ENCODE measurements at places on chromosomes 1 and 21.

DNA sequence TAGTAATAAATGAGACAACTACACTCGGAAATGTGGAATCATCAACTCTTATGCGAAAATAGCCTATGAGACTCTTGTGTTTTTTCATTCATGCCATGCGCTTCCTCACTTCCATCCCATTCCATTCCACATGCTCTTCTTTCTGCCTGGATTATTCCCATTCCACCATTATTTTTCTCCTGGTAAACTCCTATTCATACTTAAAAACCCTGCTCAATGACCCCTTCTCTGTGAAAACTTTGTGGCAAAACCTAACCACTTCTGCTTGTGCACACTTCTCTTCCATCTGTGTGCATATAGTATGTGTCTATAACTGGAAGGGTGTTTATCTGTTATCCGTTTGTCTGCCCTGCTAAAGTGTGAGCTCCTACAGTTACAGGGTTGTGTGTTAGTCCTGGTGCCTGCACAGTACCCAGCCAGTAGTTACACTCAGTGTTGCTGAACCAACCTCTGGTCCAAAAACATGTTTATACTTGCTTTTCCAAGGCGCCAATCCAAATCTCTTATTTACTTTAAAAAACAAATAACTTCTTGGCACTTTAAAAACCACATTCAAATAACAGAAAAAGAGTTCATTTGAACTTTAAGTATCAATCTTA lies 10.7 kb downstream of the EPHX1 start:
- DNase-seq = no peak

GRCh38 chr1:162265983-162266382 lies 110.7 kb downstream of the SPATA46 start:
- no peak for DNase-seq

DNA sequence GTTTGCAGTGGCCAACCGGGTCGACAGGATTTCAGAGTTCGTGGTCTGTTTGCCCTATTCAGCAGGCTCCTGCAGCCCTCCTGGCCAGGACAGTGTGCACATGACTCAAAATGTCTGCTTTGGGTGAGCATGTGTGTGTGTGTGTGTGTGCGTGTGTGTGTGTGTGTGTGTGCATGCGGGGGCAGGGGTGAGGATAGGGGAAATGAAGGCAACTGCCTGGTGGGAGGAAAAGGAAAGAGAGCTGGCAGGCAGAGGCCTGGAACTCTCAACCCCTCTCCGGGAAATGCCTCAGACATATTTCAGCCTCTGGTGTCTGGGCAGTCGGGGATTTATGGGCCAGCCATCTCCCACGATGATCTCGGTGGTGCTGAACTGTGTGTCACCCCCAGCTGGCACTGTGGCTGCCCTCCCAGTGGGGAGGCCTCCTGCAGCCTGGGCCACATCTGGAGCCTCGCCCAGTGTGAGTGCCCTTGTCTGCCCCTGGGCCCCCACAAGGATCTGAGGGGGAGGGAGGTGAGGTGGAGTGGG lies 15.2 kb downstream of the CDCP2 start:
- peak; percentile 69 for DNase-seq

DNA sequence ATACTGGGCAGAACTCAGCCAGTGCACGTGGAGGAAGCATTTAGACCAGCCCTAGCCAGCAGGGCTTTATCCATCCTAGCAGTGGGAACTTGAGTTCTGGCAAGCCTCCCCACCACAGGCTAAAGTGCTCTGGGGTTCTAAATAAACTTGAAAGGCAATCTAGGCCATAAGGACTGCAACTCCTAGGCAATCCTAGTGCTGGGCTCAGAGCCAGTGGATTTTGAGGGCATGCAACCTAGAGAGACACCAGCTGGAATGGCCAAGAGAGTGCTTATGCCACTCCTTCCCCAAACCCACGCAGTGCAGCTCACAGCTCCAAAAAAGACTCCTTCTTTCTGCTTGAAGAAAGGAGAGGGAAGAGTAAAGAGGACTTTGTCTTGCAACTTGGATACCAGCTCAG lies 70.5 kb upstream of the APOBEC4 start:
- no peak for DNase-seq

GRCh38 chr1:39852214-39852791 lies 31.0 kb downstream of the TRIT1 start:
- no peak for DNase-seq

DNA sequence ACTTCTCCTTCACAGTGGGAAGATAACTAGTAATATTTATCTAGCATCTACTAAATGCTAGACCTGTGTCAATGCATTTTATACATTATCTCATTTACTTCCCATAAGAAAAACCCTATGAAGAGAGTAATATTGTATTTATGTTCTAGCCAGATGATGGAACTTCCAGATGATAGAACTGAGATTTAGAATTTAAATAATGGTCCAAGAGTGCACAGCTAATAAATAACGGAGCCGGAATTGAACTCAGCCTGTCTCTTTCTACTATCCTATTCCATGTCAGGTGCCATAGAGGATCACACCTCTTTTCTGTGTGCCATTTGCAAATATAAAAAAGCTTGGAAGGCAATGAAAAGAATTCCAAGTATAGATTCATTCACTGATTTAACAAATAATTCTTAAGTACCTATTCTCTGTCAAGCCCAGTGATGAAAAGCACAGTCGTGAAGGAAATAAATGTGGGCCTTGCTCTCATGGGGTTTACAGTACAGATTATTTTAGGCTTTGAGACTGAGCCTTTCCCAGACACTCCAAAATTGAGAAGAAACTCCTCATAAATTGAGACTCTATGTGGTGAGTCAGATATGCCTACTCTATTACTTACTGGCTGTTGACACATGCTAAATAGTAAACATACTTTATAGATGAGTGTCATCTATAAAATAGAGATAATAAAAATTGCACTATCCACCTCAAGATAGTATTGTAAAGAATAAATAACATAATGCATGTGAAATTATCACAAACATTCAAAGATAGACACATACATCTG lies 378.0 kb upstream of the PRMT6 start:
- no peak for DNase-seq

DNA sequence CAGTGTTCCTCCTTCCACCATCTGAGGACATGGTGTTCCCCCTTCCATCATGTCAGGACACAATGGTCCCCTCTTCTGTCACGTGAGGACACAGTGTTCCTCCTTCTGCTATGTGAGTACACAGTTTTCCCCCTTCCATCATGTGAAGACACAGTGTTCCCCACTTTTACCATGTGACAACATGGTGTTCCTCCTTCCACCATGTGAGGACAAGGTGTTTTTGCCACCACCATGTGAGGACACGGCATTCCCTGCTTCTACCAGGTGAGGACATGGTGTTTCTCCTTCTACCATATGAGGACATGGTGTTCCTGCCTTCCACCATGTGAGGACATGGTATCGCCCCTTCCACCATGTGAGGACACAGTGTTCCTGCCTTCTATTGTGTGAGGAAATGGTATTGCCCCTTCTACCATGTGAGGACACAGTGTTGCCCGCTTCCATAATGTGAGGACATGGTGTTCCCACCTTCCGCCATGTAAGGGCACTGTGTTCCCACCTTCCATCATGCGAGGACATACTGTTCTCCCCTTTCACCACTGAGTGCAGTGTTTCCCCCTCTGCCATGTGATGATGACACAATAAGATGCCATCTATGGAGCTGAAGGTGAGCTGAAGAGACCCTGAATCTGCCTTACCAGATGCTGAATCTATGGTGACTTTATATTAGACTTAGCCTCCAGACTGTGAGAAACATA lies 132.3 kb downstream of the FCRL5 start:
- DNase-seq = no peak

DNA sequence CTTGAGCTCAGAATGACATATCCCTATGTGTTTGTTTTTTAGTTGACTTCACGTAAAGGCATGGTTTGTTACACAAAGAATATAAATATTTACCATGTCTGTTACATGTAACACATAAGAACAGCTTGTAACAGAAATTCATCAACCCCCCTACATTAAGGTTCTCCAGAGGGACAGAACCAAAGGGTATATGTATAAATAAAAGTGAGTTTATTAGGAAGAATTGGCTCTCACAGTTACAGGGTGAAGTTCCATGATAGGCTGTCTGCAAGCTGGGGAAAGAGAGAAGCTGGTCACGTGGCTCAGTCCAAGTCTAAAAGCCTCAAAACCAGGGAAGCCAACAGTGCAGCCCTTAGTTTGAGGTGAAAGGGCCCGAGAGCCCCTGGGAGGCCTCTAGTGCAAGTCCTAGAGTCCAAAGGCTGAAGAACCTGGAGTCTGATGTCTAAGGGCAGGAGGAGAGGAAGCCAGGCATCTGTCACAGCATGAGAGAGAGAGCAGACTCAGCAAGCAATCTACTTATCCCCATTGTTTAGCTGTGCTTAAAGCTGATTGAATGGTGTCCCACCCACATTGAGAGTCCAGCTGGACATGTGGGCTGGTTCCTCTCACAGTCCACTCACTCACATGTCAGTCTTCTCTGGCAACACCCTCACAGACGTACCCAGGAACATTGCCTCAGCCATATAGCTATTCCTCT lies 15.8 kb downstream of the THRAP3 start:
- no peak for DNase-seq

GRCh38 chr1:115530407-115530806 lies 111.4 kb upstream of the VANGL1 start:
- no peak for DNase-seq

GRCh38 chr1:172628401-172628800 lies 30.5 kb upstream of the FASLG start:
- no peak for DNase-seq

DNA sequence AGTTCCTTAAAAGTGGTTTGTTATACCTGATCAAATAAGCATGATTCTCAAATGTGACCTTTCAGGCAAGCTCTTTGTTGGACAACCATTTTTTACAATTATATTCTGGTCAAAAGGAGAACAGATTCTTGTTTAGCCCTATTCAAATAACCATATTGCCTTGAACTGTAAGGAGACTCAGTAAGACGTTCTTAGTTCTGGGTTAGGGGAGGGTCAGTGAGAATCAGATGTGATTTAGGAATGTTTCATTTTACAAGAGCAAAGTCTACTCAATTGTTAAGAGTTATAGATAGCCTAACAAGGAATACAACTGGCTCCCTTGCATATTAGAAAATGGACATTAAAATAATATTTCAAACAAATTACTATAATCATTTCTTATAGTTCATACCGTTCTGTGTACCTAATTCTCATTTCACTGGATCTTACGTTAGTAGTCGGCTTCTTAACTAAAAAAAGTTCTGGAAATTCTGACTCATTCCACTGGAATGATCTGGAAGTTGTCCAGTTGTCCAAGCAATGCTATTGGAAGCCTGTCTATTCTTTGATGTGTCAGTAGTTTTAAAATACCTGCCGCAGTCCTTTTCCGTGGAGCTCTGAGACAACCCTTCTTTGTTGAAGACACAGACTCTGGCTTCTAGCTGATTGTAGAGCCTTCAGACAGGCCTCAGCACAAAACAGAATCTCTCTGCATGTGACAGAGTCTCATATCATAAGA lies 88.8 kb downstream of the MAST2 start:
- DNase-seq = peak; percentile 91

DNA sequence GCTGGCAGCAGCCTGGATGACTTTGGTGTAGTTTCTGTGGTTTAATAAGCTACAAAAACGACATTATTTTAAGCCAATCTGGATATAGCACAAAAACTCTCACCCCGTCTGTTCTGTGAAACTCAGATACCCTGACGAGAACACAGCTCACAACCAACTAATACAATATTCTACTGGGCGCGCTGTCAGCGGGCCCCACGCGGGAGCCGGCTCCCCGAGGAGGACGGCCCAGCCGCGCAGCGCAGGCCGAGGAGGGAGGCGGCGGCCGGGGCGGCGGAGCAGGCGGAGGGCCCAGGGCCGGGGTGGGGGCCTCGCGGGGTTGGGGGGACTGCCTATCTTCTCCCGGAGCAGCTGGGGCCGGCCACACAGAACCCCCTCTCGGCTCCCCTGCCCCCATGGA lies 87.2 kb upstream of the POU3F1 start:
- no peak for DNase-seq

DNA sequence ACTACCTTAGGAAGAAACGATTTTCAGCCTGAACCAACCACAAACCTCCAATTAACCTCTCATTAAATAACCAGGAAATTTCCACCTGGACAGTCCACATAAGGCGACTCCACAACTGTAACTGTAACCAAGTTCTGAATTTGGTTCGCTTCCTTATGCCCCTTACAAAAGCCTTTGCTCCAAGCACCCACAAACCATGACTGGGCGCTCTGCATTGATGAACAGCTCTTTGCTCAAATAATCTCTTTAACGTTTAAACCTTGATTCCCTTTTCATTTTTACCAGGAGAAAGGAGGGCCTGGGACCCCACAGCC lies 38.2 kb upstream of the ZNF124 start:
- no peak for DNase-seq

GRCh38 chr21:24045775-24046215 lies 1561.5 kb downstream of the MRPL39 start:
- peak; percentile 17 for DNase-seq

DNA sequence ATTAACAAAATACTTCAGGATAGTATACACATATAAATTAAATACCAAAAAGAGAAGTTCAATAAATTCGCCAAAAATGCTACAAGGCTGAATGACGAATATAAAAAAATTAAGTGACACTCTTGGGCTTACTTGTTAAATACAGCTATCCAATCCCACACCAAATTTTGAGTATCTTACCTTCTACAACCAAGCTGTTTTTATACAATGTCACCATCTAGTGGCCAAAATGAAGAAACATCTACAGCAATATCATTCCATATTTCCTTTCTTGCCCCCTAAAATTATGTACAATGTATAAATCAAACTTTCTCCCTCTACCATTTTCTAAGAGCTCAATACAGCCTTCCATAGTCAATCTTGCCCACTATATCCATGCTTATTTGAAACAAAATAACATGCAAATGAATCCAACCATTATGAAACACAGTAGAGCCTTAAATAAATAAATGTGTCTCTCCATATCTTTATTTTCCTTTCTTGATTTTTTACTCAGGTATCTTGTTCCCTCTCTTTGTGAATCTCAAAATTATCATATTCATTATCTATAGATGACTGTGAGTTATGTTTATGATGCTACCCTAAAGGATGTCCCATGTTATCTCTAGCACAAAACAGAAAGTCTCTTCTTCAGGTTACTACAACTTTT lies 86.3 kb downstream of the ACBD6 start:
- peak; percentile 41 for DNase-seq

- no peak for DNase-seq
Observed at GRCh38 chr1:198677027-198677426, 38.2 kb downstream of the PTPRC start.

DNA sequence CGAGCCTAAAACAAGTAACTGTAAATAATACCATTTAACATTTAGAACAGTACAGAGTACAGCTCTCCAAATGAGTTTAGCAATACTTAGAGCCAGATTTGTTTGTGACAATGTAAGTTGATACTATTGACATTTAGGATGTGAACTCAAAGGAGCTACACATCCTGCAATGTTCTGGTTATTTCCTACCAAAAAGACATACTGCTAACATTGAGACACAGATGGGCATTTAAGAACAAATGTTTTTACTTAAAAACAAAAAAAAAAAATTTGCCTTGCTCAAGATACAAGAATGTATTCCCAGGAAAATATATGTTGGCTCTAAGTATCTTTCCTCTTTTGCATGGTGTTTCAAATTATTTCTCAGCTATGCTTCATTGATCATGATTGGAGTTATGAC lies 1464.8 kb upstream of the PRMT6 start:
- DNase-seq = no peak

DNA sequence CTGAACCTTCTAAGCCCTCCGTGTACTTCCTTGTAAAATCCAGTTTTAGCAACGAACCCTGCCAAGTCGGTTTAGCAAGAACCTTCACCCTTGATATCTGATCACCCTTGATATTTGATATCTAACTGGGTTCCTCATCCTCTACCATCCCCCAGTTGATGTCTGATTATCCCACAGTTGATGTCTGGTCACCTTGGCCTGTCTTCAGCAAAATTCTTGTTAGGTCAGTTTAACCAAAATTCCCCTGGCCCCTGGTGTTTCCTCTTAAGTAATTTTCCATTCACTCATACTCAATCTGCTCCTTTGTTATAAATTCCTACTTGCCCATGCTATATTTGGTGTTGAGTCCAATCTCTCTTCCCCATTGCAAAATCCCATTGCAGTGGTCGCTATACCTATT lies 114.5 kb upstream of the ZNHIT6 start:
- DNase-seq = no peak

All from kidney capillary endothelial cell (primary cell).